K562 (cell line): ENCODE measurements at places on chromosomes 6 and 20. TPM values are rescaled to one million over a fixed set of nuclear protein-coding genes. Genes with fewer than 3 reads are reported as not detected.

The CCNC gene
- total RNA-seq = 72.4 and 73.3 TPM in 2 replicates

The CALHM6 gene
- not detected in 2 replicates for total RNA-seq

The PDE10A gene
- total RNA-seq = 0.04 and 0.13 TPM in 2 replicates

GRCh38 chr20:44465001-44465560 lies 10.6 kb upstream of the TTPAL start:
- H3K27me3 ChIP-seq = peaks cover 52% of the 10 kb centered on the region
- no peaks in the 10 kb centered on the region for H3K36me3 ChIP-seq
- no peak overlapping the region for H3K4me3 ChIP-seq
- no peak for DNase-seq
- no peaks in the 10 kb centered on the region for H3K4me1 ChIP-seq
- H3K27ac ChIP-seq = no peak overlapping the region

- no peak overlapping the region for H3K4me3 ChIP-seq
- no peak for DNase-seq
- no peaks in the 10 kb centered on the region for H3K4me1 ChIP-seq
- H3K36me3 ChIP-seq = peaks cover 9% of the 10 kb centered on the region; the same call in 2 of the 3 replicates
Measured at GRCh38 chr6:35057449-35058357, 83.4 kb downstream of the TCP11 start.

DNA sequence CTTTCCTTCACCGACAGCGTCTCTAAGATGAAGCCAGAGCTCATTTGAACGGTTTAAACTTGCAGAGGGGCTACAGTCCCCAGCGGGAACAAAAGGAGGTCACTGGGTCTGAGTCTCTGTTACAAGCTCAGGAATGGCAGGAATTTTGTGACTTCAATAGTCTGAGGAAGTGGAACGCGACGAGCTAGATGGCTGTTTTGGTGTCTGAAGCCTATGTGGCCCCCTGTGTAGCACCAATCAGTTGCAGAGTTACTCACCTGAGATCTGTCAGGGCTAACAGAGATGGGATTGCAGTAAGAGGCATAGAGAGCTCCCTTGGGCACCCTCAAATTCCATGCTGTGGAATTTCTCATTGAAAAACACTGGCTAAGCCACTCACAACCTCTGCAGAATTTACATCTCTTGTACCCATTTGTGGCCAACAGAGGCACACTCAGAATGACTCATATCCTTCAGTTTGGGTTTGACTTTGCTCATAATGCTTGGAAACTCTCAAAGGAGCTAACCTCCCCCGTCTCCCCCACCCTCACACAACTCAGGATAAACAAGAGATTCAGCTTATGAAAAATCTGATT lies 7.1 kb upstream of the TCP11 start:
- H3K27me3 ChIP-seq = peaks cover 29% of the 10 kb centered on the region
- DNase-seq = no peak
- H3K36me3 ChIP-seq = no peaks in the 10 kb centered on the region
- H3K4me1 ChIP-seq = no peaks in the 10 kb centered on the region
- no peak overlapping the region for H3K4me3 ChIP-seq
- no peak overlapping the region for H3K27ac ChIP-seq

DNA sequence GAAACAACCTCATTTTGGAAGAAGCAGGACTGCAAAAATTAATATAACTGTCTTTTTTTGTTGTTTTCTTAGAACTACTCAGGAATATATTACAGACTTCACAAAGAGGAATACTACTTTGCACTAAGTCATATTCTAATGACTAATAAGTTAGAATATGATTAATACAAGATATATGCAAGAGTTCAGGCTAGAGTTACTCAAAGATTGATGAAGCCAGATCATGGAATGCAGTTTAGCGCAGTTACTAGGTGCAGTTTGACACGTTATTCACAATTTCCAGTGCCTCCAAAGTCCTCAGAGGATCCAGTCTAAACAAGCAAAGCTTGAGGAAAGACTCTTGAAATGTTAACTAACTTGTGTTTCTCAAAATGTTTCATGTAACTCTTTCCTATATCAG lies 1.2 kb upstream of the MYCT1 start:
- no peaks in the 10 kb centered on the region for H3K27me3 ChIP-seq
- no peaks in the 10 kb centered on the region for H3K36me3 ChIP-seq
- H3K4me1 ChIP-seq = no peaks in the 10 kb centered on the region
- no peak overlapping the region for H3K4me3 ChIP-seq
- H3K27ac ChIP-seq = no peak overlapping the region
